ENCODE measurements at places on chromosomes 11 and 22. TPM values are rescaled to one million over a fixed set of nuclear protein-coding genes. Genes with fewer than 3 reads are reported as not detected.

OR52E2 gene
- not detected for total RNA-seq

- no peaks in the 10 kb centered on the region for H3K36me3 ChIP-seq
- H3K27ac ChIP-seq = no peak overlapping the region
- no peak for DNase-seq
- H3K4me3 ChIP-seq = no peak overlapping the region
Observed at GRCh38 chr22:42983470-42983869, 31.5 kb downstream of the PACSIN2 start.

NXPE4 gene
- not detected for total RNA-seq

FUT4 gene
- total RNA-seq = 11.2 TPM

DNA sequence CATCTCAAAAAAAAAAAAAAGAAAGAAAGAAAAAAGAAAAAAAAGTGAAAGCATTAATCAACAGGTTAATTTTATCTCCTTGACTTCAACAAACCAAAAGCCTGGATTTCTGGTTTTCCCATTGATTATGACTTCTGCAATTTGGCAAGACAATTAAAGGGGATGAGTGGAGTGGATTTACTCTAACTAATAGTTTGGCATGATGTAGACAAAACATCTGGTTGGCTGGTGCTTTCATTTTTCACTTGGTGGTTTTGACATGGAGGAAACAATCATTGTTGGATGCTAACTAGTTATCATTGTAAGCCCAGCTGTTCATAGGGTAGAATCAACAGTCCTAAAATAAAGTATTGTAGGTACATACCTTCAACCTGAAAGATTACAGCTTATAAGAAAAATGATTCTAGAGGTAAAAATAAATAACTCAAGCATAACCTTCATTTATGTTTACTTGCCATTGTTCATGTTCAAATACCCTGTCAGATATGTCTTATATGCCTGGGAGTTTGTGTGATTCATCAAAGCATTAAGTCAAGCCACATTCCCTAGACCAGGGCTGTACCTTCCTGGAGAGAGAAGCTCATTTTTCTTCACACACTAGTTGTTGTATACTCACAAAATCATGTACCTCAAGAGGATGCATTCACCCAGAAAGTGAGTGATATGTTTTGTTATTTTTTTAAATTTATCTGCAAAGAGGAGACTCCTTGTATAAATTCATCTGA lies 15.1 kb downstream of the FIBIN start:
- H3K27ac ChIP-seq = no peak overlapping the region
- H3K4me1 ChIP-seq = no peaks in the 10 kb centered on the region
- no peak for DNase-seq
- no peaks in the 10 kb centered on the region for H3K27me3 ChIP-seq
- H3K36me3 ChIP-seq = no peaks in the 10 kb centered on the region
- no peak overlapping the region for H3K4me3 ChIP-seq

SLC43A1 gene
- 2.0 TPM for total RNA-seq

CNIH2 gene
- 9.3 TPM for total RNA-seq

- no peaks in the 10 kb centered on the region for H3K4me1 ChIP-seq
- H3K27me3 ChIP-seq = no peaks in the 10 kb centered on the region
- H3K27ac ChIP-seq = no peak overlapping the region
- no peak for DNase-seq
Observed at GRCh38 chr11:31764261-31764660, 46.9 kb downstream of the PAX6 start.

ARHGAP20 gene
- 0.05 TPM for total RNA-seq

MPPED2 gene
- total RNA-seq = not detected

RIBC2 gene
- 2.9 TPM for total RNA-seq

DNA sequence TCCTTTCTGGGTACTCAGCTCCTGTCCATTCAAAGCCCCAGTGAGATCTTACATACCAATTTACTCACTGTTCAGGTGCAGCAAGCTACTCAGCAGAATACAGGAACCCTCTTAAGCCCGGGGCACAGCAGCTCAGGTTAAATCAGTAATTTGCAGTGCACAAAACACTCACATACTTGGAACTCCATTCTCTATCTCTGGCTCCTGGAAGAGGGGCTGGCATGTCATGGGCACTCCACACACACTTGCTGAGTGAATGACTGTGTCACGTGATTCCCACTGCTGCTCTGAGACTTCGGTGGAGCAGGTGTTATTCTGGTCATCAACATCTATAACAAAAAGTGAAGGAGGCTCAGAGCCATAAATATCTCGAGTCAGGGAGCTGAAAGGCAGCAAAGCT lies 157.3 kb upstream of the BDNF start:
- no peak overlapping the region for H3K4me3 ChIP-seq
- DNase-seq = no peak
- H3K36me3 ChIP-seq = no peaks in the 10 kb centered on the region

CASP1 gene
- total RNA-seq = 2.1 TPM

DNA sequence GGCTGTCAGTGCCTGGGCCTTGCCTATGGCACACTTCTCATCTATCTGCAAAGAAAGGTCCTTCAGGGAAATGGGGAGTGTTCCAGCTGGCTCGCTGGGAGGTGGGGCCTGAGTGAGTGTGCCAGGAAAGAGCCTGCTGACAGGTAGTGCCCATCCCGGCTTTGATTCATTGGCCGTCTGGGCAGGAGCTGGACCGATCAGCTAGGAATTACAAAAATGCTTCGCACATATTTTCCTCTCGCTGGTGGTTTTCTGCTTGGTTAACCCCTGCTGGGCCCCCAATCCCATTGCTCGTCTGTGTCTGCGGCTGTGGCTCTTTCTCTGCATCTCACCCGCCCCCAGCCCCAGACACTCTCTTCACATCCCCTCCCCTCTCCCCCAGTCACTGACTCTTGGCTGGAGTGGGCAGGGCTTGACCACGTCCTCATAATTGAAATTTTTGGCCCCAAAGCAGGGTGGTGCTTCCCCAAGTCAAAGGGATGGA lies 10.8 kb downstream of the LIF start:
- DNase-seq = no peak
- H3K4me3 ChIP-seq = no peak overlapping the region
- H3K27me3 ChIP-seq = no peaks in the 10 kb centered on the region
- H3K27ac ChIP-seq = peak overlapping the region; percentile 95

DNA sequence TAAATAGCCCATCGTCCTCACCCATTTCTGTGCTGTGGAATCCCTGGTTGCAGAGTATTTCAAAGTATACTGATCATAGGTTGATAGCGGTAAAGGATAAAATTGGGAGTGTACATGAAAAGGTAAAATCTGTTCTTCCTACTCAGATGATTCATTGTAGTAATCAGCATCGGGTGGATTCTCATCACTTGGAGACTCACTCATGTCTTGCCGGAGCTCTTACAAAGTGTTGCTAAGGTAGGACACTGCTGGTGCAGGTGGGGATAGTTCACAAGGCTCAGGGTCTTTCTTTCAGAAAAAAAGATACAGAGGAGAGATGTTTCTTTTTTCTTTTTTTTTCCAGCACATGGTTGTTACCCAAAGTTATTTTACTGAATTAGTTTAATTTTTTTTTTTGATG lies 84.8 kb downstream of the MTNR1B start:
- no peaks in the 10 kb centered on the region for H3K27me3 ChIP-seq
- no peak overlapping the region for H3K27ac ChIP-seq
- H3K36me3 ChIP-seq = no peaks in the 10 kb centered on the region
- no peak overlapping the region for H3K4me3 ChIP-seq
- H3K4me1 ChIP-seq = no peaks in the 10 kb centered on the region

DNA sequence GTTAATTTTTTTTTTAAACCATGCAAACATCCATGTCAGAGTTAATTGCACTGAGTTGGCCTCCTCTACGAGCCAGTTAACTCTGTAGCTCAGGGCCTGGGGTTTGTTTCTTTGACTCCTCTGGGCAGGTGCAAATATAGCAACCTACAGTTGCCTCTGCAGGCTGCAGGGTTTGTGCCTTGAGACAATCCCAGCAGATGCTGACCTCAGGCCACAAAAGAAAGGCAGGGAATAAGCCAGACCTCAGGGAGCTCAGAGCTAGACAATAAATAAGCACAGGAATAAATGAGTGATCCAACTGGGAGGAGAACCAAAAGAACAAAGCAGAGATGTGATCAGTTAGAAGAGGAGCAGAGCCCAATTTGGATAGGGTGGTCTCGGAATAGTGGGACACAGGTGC lies 390.8 kb downstream of the SHANK2 start:
- H3K36me3 ChIP-seq = no peaks in the 10 kb centered on the region
- no peak overlapping the region for H3K27ac ChIP-seq
- H3K27me3 ChIP-seq = no peaks in the 10 kb centered on the region
- DNase-seq = no peak
- H3K4me1 ChIP-seq = no peaks in the 10 kb centered on the region
- no peak overlapping the region for H3K4me3 ChIP-seq

GRCh38 chr11:3803726-3804495 lies 4.4 kb upstream of the PGAP2 start:
- no peaks in the 10 kb centered on the region for H3K36me3 ChIP-seq
- no peak overlapping the region for H3K27ac ChIP-seq
- no peaks in the 10 kb centered on the region for H3K27me3 ChIP-seq
- peaks cover 7% of the 10 kb centered on the region for H3K4me1 ChIP-seq
- no peak for DNase-seq

GRCh38 chr22:37751449-37752188 lies 54.8 kb downstream of the TRIOBP start:
- peak overlapping the region; percentile 73 for H3K27ac ChIP-seq
- no peak overlapping the region for H3K4me3 ChIP-seq
- no peak for DNase-seq
- H3K4me1 ChIP-seq = peaks cover 61% of the 10 kb centered on the region
- H3K27me3 ChIP-seq = no peaks in the 10 kb centered on the region

TCN2 gene
- 2.4 TPM for total RNA-seq

DNA sequence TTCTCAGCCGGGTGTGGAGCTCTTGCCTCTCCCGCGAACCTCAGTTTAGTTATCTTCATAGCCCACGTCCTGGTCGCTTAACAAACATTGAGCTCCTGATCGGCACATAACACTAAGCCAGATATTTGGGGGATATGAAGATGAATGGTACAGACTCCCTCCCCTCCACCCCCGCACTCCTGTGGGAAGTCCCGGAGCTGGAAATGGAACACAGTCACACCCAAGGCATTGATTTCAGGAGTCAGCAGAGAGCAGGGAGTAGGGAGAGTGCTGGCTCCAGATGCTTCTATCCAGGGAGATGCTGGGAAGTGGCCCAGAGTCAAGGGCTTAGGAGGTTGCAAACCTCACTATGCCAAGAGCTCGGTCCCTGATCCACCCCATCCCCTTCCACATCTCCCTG lies 26.1 kb upstream of the CABP7 start:
- no peak overlapping the region for H3K4me3 ChIP-seq
- no peak overlapping the region for H3K27ac ChIP-seq
- no peaks in the 10 kb centered on the region for H3K36me3 ChIP-seq
- H3K27me3 ChIP-seq = no peaks in the 10 kb centered on the region

All from Panc1 (cell line).